Stomach (tissue), 19 donors: ENCODE measurements at places on chromosomes 13 and 19. TPM values are rescaled to one million over a fixed set of nuclear protein-coding genes. Genes with fewer than 3 reads are reported as not detected.

The LILRB2 gene
- total RNA-seq = 1.1 TPM

- H3K27me3 ChIP-seq = no peaks in the 10 kb centered on the region
- peaks cover 66% of the 10 kb centered on the region for H3K4me1 ChIP-seq
- peak overlapping the region; percentile 98 for H3K27ac ChIP-seq
- no peaks in the 10 kb centered on the region for H3K36me3 ChIP-seq
- peak overlapping the region; percentile 64 for H3K4me3 ChIP-seq
- peak; percentile 67 for DNase-seq
Measured at GRCh38 chr19:11091703-11092153, 2.5 kb downstream of the LDLR start.

- H3K4me3 ChIP-seq = no peak overlapping the region
- no peaks in the 10 kb centered on the region for H3K27me3 ChIP-seq
- peaks cover 11% of the 10 kb centered on the region for H3K4me1 ChIP-seq
Measured at GRCh38 chr13:51067210-51067701, 43.8 kb downstream of the C13orf42 start.

DNA sequence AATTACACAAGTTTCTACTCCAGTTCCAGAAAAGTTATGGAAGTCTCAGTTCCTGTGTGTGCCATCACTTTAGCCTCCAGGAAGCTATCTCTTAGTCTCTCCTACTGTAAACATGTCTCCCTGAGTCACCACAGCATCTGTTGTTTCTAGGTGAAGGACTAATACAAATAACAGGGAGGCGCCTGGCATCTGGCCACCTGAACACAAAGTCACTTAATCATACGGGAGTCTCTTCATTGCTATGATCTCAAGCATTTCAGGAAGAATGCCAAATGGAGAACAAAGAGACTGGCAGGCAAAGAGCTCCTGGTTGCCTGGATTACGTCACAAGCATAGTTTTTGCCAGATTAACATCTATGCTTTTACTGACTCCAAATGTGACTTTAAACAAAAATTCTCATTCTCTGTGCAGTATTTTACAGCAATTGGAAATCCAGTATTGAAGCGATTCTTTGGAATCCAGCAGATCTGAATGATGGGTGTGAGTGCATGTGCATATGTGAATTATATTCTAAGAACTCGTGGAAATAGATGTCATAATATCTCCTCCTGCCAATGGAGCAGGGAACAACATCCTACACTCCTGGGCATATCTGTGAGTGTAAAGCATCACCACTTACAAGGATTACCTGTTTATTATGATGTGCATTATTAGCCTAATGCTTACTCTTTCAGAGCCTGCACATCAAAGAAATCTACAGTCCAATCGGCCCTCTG is 572.8 kb downstream of the PCDH9 start:
- H3K36me3 ChIP-seq = no peaks in the 10 kb centered on the region
- peaks cover 14% of the 10 kb centered on the region for H3K4me1 ChIP-seq
- H3K27me3 ChIP-seq = no peaks in the 10 kb centered on the region
- H3K4me3 ChIP-seq = no peak overlapping the region
- no peak overlapping the region for H3K27ac ChIP-seq
- DNase-seq = peak; percentile 80

DNA sequence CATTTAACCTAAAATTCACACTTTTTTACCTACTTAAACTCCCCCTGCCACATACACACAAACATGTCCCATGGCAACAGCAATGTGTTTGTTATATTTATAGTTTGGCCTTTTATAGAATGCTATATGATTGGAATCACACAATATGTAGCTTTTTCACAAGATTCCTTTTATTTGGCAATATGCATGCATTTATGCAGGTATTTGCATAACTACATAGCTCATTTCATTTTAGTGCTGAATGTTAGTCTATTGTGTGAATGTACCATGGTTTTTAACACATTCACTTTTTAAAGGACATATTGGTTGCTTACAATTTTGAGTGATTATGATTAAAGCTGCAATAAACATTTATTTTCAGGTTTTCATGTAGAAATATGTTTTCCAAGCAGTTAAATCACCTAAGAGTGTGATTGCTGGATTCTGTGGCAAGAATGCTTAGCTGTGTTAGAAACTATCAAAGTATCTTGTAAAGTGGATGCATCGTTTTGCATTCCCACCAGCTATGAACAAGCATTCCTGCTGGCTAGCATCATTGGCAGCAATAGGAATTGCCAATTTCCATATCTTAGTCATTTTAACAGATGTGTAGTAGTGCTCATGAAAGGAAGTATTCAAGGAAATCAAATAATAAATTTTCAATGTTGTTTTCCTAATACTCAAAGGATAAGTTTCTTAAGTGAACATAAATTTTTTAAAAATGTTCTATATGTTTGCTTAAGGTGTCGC is 557.0 kb downstream of the SLITRK1 start:
- H3K4me3 ChIP-seq = no peak overlapping the region
- no peaks in the 10 kb centered on the region for H3K36me3 ChIP-seq
- DNase-seq = no peak
- H3K4me1 ChIP-seq = no peaks in the 10 kb centered on the region
- H3K27me3 ChIP-seq = no peaks in the 10 kb centered on the region

The HSD17B14 gene
- total RNA-seq = 30.1 TPM

DNA sequence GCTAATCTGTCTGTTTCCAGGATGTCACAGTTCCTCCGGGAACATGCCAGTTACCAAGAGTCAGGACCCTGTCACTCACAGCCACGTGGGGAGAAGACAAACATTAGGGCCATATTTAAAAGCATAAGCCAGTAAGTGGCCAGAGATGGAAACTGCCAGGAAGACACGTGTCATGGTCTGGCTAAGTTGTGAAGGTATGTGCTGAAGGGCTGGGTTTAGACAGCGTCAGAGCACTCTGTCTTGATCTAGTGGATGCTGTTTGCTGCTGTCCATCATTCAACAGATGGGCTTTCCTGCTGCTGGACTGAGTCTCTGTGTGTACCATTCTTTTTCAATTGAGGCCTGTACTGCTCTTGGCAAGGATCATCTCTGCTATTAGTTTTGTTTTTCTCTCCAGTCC is 128.6 kb downstream of the HS6ST3 start:
- DNase-seq = no peak
- H3K4me1 ChIP-seq = peaks cover 5% of the 10 kb centered on the region
- H3K4me3 ChIP-seq = no peak overlapping the region
- H3K36me3 ChIP-seq = no peaks in the 10 kb centered on the region
- no peaks in the 10 kb centered on the region for H3K27me3 ChIP-seq
